ENCODE measurements at places on chromosomes 5 and 9. TPM values are rescaled to one million over a fixed set of nuclear protein-coding genes. Genes with fewer than 3 reads are reported as not detected.

Gene PCA3
- not detected for total RNA-seq

Gene BARX1
- total RNA-seq = not detected

DNA sequence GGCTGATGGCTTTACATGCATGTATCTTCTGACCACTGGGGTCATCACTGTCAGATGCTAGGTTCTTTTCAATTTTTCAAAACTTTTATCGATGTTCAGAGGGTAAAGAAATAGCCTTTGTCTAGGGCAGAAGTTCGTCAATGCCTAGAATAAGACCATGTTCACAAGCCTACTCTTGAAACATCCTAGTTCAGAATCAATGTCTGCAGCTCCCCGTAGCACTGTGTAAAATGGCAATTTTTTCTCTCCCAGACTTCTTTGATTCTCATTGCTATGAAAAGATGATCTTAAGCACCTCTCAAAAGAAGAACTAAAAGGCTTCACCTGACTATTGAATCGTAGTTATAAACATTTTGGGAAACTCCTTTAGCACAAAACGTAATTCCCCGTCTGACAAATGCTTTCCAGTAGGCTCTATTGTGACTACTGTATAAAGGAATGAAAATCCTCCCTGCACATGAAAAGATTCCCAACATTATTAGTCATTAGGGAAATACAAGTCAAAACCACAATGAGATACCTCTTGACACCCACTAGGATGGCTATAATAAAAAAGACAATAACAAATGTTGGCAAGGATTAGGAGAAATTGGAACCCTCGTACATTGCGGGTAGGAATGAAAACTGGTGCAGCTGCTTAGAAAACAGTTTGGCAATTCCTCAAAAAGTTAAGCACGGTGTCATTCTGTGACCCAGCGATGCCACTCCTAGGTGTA is 263.5 kb downstream of the ARHGAP26 start:
- no peak for DNase-seq

GRCh38 chr5:82244151-82244550 is 34.0 kb downstream of the RPS23 start:
- DNase-seq = no peak

DNA sequence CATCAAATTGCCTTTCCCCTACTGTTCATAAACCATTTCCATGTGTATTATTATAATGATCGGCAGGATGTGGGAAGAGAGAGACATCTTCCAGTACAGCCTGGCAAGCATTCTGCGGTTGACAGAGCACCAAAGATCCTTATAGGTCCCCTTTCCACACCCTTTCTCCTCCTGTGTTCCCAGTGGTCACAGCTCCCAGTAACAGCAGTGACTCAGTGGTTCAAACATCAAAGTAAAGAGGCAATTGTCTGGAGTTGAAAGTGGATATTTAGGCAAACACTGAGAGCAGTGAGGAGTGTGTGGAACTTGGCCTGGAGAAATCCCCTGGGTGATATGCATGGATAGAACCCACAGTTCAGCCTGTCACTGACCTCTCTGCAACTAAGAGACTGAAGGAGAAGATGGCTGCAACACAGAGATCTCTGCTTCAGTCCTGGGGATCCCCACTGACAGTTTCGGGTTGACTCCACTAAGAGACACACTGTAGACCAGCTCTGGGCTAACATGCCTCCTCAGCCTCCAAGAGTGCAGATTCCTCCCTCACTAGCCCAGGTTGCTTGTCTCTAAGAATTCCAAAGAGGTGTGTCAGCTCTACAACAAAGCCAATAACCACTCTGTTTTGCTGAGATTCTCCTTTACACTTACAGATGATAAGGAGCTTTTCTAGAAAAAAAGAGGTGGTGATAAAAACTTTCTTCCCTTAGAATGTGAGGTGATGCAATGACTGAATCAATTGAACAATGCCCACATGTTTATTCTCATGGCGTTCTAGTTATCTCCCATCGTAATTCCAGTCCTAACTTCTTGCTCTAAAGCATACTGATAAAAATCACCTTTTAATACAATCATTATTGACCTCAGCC is 94.4 kb upstream of the IL6ST start:
- DNase-seq = no peak
